ENCODE measurements at places on chromosomes 5 and 9.

DNA sequence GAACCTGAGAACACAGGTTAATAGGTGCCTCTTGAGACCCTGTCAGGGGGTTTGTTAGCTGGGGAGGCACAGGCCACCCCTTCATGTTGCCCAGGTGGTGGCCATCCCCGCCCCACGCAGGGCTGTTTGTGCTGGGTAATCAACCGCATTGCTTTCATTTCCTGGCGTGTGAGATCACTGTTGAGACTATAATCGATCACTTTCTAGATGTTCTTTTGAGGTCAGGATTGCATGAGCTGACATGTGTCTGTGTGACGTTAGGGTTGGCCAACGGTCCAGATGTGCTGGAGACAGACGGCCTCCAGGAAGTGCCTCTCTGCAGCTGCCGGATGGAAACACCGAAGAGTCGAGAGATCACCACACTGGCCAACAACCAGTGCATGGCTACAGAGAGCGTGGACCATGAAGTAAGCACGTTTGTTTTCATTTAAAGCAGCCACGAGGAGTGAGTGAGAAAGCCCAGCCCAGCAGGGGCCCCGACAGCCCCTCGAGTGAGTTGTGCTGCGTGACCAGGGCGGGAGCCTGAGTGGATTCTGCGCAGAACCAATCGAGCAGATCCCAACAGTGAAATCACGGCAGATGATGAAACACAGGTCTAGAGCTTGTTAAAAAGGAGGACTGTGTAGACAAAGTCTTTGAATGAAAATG lies 115.0 kb upstream of the CACNA1B start:
- no peak for DNase-seq

DNA sequence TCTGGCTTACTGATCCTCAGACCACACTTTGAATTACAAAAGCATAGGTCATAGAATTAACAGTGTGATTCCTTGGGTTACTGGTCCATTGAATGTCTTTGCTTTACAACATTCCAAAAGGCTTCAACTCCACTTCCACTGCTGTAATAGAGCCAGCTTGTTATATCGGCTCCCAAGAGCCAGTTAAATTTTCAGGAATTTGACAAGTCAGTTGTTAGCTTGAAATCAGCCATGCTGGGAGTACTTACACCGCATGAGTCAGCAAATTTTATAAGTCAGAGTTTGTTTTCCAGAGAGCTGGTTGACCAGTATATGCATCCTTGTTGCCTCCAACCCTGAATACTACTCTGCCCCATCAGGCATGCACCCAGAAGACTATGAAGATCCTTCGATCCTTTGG lies 73.1 kb downstream of the FOXB2 start:
- no peak for DNase-seq

GRCh38 chr9:38687389-38687842 lies 32.5 kb downstream of the FAM240B start:
- no peak for DNase-seq

DNA sequence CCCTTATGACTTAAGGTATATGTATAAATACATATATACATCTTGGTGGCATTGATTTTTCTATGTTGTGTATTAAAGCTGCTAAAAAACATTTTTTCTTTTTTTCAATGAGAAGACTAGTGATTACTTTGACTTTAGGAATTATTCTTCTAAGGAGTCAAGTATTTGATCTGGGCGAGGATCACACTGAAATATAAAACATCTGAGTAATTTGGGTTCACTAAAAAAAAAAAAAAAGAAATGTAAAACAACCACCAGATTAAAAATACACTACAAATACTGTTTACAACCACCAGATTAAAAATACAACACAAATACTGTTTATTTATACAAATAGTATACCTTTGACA lies 9.0 kb downstream of the UBAP1 start:
- DNase-seq = no peak

DNA sequence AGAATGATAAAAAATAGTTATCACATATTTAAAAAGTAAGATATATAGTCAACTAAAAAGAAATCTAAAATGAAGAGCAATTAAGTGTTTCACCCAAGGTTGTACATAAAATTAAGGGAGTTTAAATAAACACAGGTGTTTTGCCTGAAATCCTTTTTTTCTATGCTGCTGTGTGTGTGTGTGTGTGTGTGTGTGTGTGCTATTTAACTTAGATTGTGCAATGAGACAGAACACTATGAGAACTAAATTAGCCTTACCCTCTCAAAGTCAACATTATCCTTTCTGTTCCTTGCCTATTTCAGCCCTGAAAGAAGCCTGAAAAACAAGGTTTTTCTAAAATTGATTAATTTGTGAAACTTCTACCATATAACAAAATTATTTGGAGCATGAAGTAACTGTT lies 516.2 kb downstream of the ELAVL2 start:
- no peak for DNase-seq

DNA sequence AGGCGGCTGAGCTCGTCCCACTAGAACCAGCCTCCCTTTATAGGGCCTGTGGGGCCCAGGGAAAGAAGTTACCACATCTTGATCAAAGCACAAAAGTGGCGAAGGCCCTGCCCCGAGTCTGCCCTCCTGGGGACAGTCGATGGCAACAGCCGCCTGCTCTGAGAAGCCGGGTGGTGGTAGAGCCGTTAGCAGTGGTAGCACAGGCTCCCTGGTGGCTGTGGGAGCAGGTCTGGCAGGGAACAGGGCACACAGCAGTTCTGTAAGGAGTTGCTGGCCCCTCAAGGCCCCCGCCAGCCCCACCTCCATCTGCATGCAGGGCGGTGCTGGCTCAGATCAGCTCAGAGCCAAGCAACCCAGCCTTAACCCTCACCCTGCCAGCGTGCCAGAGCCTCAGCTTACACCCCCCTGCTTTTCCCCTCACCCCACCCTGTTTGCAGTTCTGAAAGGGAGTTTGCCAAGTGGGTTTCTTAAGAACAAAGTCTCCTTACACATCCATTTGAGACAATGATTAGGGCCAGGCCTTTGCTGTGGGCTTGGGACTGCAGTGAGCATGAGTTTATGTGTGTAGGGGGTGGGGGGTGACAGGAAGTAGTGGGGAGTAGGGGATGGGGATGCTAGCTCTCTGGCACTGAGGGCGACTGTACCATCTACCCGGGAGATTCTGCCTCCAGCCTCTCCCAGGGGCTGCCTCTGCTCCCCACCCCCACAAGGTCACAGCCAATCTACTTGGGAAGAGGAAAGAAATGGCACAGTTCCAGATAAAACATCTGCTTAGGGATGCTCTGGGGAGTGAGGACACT lies 11.8 kb downstream of the ACSL6 start:
- no peak for DNase-seq

DNA sequence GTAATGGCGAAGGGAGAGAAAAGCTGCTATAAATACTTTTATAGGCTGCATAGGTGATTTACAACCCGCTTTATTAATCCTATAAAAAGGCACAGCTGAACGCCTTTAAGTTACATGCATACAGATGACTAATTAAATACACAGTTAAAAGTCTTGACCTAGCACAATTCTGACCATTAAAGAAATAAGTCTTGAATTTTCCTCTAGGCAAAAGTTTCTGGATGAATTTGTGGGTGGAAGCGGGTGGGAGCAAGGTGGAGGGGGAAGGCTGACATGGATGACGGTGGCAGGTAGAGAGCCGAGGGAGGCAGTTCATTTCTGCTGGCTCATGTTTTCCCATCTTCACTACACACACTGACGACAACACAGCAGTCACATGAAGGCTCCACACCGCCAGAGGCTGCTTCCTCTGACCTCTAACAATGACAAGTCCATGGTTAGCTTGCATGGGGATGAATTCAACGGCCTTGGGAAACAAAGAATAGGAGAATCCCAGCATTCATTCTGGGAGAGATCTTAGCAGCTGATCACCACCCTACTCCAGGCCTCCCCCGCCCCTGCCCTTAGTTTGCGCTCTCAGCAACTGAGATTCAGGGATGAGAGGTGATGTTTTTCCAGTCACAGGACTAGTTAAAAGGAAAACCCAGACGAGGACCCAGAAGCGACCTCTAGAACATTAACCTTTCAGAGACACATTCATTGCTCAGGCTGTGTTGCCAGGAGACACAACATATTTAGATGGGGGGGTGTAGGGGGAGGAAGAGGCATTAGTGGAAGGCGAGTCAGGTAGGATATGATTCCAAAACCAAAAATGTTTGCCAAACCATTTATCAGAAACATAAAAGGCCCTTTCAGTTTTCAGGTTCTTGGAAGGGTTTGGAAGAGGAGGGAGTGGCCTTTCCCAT lies 329.3 kb downstream of the PIK3R1 start:
- no peak for DNase-seq

GRCh38 chr5:159975462-159976019 lies 33.4 kb upstream of the TTC1 start:
- no peak for DNase-seq

GRCh38 chr5:58731641-58732040 lies 148.8 kb downstream of the RAB3C start:
- no peak for DNase-seq

GRCh38 chr5:158635565-158635964 lies 464.2 kb downstream of the EBF1 start:
- no peak for DNase-seq

GRCh38 chr9:29039258-29039657 lies 1466.0 kb upstream of the C9orf72 start:
- no peak for DNase-seq

GRCh38 chr5:131186561-131187256 lies 16.0 kb downstream of the LYRM7 start:
- DNase-seq = no peak

DNA sequence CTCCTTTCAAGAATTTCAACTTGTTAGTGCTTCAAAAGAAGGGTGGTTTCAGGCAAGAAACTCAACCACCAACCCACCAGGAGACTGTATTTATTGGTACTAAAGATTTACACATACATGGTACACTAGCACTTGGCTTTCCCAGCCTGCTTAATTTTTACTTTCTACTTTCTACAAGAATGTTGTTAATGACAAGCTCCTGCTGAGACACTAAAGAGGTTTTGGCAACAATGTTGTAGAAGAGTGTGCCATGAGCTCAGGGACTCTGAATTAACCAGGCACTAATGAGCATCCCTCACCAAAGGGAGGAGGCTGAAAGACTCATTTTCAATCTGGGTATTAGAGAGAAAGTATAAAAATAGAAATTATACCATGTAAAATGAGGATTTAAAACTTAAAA lies 195.0 kb downstream of the KIAA0825 start:
- no peak for DNase-seq

GRCh38 chr5:148790545-148791333 lies 35.7 kb upstream of the ADRB2 start:
- no peak for DNase-seq

- DNase-seq = no peak
Observed at GRCh38 chr9:134346151-134346550, 19.9 kb downstream of the RXRA start.

- no peak for DNase-seq
Observed at GRCh38 chr9:132651259-132651658, 18.5 kb downstream of the DDX31 start.

- DNase-seq = no peak
Observed at GRCh38 chr5:85049020-85049419, 664.3 kb upstream of the EDIL3 start.

- DNase-seq = no peak
Observed at GRCh38 chr5:137672001-137672400, 63.9 kb downstream of the KLHL3 start.

DNA sequence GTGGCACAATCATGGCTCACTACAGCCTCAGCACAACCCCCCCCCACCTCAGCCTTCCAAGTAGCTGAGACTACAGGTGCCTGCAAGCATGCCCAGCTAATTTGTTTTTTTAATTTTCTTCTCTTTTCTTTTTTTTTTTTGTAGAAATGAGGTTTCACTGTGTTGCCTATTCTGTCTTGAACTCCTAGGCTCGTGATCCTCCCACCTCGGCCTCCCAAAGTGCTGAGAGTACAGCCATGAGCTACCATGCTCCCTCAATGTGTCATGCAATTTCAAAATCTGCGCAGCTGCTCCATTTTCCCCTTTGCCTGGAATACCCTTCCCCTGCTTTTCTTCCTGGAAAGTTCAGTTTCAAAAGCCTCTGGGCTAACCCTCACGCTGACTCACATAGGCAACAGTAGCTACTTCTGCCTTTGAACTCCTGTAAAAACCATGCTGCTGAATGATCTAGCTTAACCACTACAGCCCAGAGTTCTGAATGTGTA lies 71.0 kb upstream of the IL7R start:
- no peak for DNase-seq

DNA sequence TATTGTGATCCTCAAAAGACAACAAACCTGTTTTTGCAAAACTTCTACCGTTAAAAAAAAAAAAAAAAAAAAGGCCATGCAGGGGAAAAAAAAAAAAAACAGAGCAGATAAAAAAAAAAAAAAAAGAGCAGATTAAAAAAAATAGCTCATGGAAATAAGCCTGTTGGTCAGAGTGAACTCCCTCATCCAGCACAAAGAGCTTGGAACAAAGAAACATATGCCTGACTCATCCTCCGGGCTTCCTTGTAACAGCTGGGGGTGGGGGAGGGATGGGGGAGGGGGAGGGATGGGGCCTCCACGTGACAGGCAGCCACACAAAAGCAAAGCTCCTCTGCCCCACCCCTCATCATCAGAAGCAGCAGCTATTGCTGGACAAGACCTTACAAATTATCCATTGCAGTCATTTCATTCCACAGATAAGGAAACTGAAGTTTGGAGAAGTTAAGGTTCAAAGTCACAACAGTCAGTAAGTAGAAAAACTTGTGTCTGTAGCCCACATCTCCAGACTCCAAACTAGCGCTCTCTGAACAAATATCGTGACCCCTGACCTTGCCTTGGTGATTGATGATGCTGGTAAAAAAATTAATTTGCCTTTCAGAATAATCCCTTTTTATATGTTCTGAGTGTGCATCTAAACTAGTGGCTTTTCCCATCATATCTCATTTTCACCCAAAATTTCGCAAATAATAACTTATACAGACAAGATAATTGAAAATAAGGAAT lies 38.9 kb downstream of the SLC35D2 start:
- no peak for DNase-seq

DNA sequence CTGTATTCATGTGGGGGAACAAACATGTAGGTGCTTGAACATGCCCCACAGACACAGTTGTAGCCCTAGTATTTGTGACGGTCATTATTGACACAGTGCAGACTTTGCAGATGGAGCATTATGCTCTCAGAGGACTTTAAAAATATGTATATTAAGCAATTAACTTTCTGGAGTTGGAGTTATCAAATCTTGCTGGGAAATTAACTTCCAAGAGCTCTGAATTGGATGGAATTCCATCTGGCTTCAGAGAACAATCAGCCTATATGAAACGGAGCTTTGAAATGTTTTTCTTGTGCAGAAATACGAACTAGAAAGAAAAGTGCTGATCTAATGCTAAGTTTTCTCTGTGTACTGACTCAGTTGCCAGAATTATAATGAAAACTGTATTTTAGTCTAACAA lies 50.9 kb upstream of the FSD1L start:
- no peak for DNase-seq

DNA sequence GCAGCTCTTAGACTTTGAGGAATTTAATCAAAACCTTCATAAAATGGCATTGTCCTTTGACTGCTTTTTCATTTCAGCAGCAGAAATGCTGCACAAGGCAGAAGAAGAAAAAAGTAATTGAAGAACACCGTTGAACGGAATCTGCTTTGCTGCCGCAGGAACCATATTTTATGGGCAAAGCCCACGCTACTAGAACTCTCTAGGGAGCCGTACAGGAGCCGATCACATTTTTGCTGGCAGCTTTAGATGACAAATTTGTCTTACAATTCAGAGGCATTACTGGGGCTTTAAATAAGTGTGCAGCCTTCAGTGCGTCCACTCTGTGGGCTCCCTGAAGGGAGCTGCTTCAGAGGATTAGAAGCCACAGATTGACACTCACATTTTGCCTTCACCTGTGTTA lies 5.4 kb downstream of the CFAP90 start:
- DNase-seq = no peak

GRCh38 chr5:112958093-112959088 lies 18.2 kb upstream of the DCP2 start:
- DNase-seq = no peak

GRCh38 chr5:93777620-93778019 lies 36.2 kb upstream of the POU5F2 start:
- no peak for DNase-seq
